ENCODE measurements at places on chromosomes 2 and 18. TPM values are rescaled to one million over a fixed set of nuclear protein-coding genes. Genes with fewer than 3 reads are reported as not detected.

Gene DCDC2C
- not detected for total RNA-seq

Gene WDR43
- total RNA-seq, result 178 TPM

Gene TCF7L1
- not detected for total RNA-seq

Gene NRBP1
- total RNA-seq, result 65.0 TPM

Gene SAG
- 0.15 TPM for total RNA-seq

Gene GPAT2
- total RNA-seq, result 35.4 TPM

Gene METTL4
- 22.2 TPM for total RNA-seq
